Naive thymus-derived CD4-positive, alpha-beta T cell (primary cell): ENCODE measurements at places on chromosomes 4 and X. TPM values are rescaled to one million over a fixed set of nuclear protein-coding genes. Genes with fewer than 3 reads are reported as not detected.

GAGE1 gene
- not detected for total RNA-seq

MAGEC1 gene
- not detected for total RNA-seq

DNA sequence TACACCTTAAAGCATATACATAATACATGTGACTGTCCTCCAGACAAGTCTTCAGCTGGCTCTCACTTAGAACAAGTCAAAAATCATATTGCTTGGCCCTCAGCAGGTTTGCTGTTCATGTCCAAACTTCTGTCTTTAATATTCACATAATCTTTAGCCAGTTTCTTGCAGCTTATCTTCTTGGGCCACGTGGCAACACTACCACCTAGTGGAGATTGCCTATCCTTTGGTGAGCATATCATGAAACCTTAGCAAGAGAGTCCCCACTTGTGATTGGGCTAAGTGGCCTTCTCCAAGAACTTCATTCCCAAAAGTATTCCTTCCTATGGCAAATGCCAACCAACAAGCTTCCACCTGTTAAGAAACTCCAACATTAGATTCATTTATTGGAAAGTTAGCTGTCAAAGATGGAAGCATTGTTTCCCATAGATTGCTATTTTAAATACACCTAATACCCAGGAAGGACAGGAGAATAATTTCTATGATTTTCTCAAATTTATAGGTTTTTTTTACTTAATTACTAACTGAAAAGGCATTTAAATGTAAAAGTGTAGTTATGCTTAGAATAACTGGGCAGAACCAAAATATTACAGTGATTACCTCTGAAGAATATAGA is 231.9 kb upstream of the INTU start:
- no peak overlapping the region for H3K4me3 ChIP-seq
- H3K27ac ChIP-seq: no peak overlapping the region
- no peaks in the 10 kb centered on the region for H3K27me3 ChIP-seq
- no peaks in the 10 kb centered on the region for H3K4me1 ChIP-seq

DNA sequence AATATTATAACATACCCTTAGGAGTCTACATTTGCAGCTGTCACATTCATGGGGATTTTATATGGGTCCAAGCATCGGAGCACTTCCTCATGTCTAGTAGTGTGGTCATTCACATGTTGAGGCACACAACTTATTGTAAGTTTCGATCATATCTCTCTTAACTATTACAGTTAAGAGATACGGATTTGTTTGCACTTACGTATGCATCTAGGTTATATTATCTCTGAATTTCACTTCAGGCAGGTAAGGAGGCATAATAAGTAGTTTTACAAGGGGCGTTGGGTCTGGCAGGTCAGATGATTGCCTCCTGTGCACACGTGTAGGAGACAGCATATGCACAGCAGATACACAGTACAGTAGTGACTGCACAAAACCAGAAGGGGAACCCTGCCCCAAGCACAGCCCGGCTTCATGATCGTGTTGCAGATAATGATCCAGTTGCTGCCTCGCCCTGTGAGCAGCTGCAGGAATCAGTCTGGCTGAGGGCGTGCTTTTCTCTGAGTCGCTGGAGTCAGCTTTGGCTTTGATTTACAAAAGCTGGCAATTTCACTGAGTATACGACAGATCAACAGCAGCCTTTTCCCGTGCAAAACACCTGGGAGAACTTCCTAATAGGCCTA is 302.9 kb upstream of the GATB start:
- H3K4me3 ChIP-seq: no peak overlapping the region
- no peaks in the 10 kb centered on the region for H3K36me3 ChIP-seq
- peak; percentile 14 for DNase-seq
- no peaks in the 10 kb centered on the region for H3K27me3 ChIP-seq
- H3K27ac ChIP-seq: no peak overlapping the region
